ENCODE measurements at places on chromosomes 16 and 17.
A peak's percentile ranks its signal among the peaks of the same experiment; 100 is the strongest.

- no peak for DNase-seq
Observed at GRCh38 chr16:10579965-10580882, at the start of gene EMP2. Gene EMP2, minus strand, starts transcription at chr16:10580598. Its CDS starts 32,981 bp downstream, at chr16:10547617.

DNA sequence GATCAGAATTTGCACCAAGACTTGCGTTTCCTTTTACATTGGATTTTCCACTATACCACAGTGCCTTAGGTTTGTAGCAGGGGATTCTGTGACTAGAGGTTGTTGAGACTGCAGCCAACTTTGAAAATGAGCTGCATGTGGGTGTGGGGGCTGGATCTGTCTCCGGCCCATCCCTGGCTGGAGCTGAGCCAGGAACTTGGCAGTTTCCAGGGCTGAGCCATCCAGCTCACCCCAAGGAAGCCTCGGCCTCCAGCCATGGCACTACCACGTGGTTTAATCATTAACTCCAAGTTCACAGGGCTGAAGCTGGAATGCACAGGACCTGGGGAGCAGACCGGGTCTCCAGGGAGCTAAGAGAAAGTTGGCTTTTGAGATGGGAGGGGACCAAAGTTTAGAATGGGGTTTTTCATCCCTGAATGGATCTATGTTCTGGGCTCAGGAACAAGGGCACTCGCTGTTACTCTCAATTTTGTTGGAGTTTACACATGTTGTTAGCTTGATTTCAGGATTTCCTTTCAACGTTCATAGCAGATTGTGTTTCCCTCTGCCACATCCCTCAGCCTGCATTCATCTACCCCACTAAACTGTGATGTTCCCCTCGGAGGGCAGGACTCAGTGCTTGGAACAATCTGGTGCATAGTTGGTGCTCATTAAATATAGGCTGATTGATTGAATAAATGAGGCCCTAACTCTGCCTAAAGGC lies 42.3 kb upstream of the HNF1B start:
- no peak for DNase-seq

DNA sequence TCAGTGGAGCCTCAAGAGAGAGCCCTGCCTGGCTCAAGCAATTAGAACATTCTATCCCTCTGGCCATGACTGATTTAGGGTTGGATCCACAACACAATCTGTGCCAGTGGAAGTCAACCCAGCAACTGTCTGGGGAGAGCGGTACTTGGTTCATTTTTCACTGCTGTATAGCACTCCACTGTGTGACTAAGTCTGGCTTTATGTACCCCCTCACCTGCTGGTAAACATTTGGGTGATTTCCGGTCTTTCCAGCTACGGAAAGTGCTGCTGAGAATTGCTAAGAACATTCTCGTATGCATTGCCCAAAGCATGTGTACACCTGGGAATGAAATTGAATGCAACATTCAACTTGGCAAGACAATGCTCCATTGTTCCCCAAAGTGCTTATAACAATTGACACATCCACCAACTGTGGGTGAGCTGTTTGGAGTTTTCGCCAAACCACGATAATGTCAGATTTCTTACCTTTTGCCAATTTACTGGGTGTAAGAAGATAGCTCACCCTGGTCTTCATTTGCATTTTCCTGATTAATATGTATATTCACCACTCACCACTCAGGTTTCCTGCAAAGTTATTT lies 63.5 kb upstream of the MED9 start:
- DNase-seq: no peak

DNA sequence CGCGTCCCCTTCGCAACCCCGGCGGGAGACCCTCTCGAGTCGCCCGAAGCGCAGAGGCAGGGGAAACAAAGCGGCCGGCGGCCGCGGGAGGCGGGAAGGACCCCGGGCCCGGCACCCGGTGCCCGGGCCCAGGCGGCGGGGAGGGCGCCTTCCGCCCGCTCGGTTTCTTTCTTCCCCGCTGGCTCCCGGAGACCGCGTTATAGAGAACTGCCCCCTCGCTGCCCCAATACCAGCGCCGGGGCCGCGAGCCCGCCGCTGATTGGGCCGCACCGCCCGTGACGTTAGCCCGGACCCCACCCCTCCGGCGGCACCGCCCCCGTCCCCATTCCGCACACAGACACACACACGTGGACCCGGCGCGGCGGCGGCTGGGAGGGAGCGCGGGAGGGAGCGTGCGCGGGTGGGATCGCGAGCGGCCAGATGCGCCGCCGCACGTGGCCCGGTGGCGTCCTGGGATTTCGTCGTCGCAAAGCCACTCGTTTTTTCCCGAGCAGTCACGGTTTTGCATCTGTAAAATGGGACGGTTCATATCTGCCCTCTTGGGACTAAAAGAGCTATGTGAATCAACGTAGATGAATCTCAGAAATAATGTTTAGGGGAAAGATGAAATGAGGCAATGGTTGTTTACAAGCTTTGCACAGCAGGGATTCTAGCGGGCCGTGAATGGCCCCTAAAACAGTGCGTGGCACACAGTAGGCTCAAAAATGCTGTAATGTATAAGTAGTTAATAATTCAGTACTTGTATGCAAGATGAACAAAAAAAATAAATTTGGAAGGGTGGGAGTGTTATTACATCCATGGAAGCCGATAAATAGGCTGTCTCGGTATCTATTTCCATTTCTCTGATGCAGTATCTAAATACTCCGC lies at the start of gene EPOP:
Gene EPOP, minus strand, starts transcription at position 209 of the 867 bp plus-strand sequence. CDS start 462 bp downstream, outside the sequence.
- DNase-seq: peak; percentile 90

- DNase-seq: no peak
Observed at GRCh38 chr17:71900621-71901229, 220.1 kb upstream of the SOX9 start.

GRCh38 chr17:67648032-67648905 lies 69.5 kb upstream of the NOL11 start:
- DNase-seq: no peak

GRCh38 chr17:14701886-14702285 lies 401.0 kb downstream of the HS3ST3B1 start:
- DNase-seq: no peak

- DNase-seq: no peak
Observed at GRCh38 chr16:28260193-28260592, 32.1 kb upstream of the SBK1 start.

GRCh38 chr17:16140854-16141253 lies 74.5 kb downstream of the NCOR1 start:
- no peak for DNase-seq

GRCh38 chr17:2238432-2239169 lies 65.0 kb downstream of the SMG6 start:
- no peak for DNase-seq

DNA sequence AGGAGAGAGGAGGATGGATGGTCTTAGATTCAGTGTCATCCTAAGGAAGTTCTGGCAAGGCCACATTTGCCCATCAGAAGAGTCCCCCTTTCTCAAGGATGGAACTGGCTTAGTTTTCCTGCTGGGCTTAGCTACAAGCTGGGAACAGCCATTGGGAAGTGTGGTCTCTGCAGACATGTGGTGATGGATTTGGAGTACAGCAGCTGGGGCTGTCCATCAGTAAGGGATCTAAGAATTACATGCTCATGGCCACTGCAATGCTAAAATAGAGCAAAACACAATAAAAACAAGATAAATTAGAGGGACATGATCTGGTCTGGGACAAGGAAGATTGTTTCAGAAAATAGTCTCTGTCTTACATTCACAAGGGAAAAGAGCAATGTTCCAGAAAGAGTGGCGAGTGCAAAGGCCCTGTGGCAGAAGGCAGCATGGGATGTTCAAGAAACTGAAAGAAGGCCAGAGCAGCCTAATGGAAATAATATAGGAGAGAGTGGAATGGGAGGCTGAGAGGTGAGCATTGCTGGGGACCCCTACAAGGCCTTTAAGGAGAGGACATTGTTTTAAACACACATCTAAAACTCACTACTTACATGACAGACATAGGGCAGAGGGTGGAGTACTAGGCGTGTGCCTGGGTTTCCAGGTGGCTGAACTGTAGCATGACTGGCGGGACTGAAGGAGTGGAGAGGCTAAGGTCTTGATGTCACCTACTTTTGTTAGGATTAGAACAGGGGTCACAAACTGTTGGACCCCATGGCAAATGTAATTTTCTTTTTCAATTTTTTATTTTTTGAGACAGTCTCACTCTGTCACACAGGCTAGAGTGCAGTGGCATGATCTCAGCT lies 17.0 kb upstream of the TOX3 start:
- no peak for DNase-seq

DNA sequence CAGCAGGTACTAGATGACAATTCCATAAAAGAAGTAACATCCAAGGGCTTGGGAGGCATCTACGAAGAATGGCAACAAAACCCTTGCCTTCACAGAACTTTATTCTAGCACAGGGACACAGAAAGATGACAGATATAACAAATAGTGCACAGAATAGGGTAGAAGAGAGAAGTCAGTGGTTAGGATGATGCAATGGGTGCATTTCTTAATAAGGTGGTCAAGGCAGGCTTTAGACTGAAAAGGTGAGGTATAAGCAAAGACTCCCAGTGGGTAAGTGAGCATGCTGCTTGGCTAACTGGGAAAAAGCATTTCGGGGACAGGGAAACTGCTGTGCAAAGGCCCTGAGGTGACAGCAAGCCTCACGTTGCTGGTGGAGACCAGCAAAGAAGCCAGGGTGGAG lies 175.9 kb downstream of the XYLT1 start:
- DNase-seq: no peak

DNA sequence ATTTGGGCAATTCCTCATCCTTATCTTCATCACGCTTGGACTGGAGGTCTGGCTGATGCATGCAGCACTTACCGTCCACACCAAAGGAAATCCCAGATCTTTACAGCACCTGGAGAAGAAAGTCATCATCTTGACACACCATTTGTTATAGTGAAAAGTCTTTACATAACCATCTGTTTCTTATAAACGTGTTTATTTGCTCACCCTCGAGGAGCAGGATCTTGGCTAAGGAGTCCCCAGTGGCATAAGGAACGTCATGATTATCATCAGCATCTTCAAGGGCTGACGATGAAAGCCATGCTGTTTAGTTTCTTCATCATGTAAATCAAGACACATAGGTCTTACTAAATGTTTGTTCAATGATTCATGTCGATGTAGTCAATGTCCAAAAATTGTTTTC lies 248.8 kb upstream of the ELAC2 start:
- no peak for DNase-seq

DNA sequence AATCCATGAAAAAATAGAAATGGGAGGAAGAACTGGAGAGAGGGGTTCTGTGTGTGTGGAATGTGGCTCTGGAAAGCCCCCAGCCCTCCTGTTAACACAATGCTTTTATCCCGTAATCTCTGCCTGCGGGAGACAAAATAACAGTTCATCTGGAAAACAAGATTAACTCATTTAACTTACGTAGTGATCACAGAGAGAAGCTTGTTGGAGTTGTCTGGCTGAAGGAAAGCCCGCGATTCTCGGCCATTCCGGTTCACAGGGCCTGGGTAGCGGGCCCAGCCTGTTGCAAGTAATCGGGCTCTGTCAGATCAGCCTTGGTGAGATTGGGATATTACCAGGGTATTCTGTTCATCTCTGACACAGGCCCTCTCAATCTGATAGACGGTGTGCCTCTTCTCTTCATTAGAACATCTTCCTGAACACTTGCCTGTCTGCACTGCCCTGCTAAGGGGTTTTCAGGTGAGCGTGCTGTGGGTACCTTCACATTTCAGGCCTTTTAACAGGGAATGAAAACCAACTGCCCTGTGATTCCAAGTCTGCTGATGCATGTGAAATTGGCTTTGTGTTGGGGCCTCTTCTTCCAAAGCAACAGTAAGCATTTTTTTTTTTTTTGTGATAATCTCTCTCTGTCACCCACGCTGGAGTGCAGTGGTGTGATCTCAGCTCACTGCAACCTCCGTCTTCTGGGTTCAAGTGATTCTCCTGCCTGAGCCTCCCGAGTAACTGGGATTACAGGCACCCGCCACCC lies 609.9 kb downstream of the WWOX start:
- no peak for DNase-seq

- no peak for DNase-seq
Observed at GRCh38 chr17:6995500-6996255, at the start of gene ALOX12. Gene ALOX12, plus strand, starts transcription at chr17:6996049. Its CDS starts 69 bp downstream, at chr17:6996118.

GRCh38 chr17:15490634-15491261 lies 23.3 kb upstream of the CDRT4 start:
- DNase-seq: peak; percentile 30

- no peak for DNase-seq
Observed at GRCh38 chr17:53420035-53420641, 402.6 kb upstream of the KIF2B start.

DNA sequence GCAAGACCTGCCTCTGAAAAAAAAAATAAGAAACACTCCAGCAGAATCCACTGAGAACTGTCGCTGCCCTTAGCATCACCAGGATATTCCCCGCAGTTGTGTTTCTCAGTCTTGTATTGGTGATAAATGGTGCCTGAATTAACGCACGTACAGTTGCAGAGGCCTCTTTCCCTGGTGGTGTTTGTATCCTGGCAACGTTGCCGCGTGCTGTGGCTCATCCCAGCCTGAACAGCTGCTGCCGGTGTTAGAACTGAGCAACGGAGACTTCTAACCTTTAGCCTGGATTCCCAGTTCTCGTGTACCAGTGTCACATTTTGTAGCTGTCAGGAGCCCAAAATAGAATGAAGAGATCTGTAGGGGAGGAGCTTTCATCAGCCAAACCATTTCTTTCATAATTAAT lies 4.8 kb downstream of the MLYCD start:
- no peak for DNase-seq

DNA sequence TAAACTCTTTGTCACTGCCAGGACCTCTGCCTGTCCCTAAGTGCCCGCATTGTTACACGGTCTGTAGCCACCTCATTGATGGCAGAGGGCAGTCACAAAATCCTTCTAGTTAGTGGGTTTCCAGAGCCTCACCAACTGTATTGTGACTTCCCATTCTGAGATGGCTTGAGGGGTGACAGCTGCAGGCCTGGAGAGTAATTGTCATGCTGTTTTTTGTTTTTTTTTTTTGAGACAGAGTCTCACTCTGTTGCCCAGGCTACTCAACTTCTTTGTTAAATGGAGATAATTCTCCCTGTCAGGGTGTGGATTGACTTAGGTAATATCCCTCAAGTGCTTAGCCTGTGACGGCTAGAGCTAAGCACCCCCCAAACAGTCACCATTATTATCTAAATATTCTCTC lies 77.9 kb downstream of the SDR42E1 start:
- no peak for DNase-seq

DNA sequence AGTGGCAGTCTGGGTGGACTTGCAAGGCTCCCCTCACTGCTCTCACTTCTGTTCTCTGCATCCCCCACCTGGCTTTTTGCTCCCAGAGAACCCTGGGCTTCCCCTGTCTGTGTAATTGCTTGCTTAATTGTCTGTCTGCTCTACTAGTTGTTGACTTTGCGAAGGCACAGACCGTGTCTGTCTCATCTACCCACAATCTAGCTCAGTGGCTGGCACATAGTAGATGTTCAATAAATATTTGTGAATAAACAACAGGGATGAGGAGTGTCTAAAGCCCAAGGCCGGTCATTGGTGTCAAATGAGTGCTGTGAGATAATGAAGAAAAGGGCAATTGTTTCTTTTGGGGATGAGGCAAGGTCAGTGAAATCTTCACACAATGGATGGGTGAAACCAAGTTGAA lies 2.8 kb upstream of the SEZ6 start:
- DNase-seq: no peak

DNA sequence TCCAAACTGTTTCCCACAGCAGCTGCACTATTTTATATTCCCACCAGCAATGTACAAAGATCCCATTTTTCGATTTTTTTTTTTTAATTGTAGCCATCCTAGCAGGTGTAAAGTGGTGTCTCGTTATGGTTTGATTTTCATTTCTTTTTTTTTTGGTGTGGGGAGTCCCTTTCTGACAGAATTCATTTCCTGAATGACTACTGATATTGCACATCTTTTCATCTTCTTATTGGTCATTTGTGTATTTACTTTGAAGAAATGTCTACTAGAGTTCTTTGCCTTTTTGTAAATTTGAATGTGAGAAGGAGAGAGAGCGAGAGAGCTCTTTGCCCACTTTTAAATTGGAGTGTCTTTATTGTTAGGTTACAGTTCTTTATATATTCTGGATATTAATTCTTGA lies 14.0 kb downstream of the CYB5B start:
- DNase-seq: no peak

All from stimulated activated CD4-positive, alpha-beta T cell treated with anti-CD3 and anti-CD28 coated beads, Interleukin-4, amount 100 ng/mL, for 48 hours (primary cell).